ENCODE measurements at places on chromosomes 7 and 10.

GRCh38 chr10:7563368-7563767, 103.4 kb downstream of the ITIH5 start:
- DNase-seq: no peak

- DNase-seq: no peak
Observed at GRCh38 chr7:99420213-99420612, 11.4 kb downstream of the BUD31 start.

DNA sequence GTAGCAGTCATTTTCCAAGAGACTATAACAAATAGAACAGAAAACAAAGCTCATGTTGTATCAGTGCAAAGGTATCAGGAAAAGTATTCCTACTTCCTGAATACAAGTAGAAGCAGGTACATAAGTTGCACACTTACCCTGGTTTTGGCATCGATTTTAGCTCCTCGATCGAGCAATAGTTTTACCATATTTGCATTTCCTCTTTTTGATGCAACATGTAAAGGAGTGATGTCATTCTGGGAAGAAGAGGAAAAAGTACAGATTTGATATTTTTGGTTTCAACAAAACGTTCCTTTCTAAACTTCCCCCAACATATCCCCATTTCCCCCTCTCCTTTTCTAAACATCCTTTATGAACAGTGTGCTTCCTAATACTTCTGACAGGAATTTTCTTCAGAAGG, 155.1 kb downstream of the ANK3 start:
- DNase-seq: no peak

GRCh38 chr10:62631241-62631640, 173.3 kb upstream of the ADO start:
- no peak for DNase-seq

GRCh38 chr7:41758321-41758720, 55.4 kb upstream of the INHBA start:
- no peak for DNase-seq

GRCh38 chr7:1239803-1240516, 7.3 kb downstream of the UNCX start:
- no peak for DNase-seq

- no peak for DNase-seq
Observed at GRCh38 chr10:122168598-122169394, 102.3 kb upstream of the BTBD16 start.

- DNase-seq: no peak
Observed at GRCh38 chr7:66553001-66553400, 75.7 kb upstream of the KCTD7 start.

GRCh38 chr10:129472696-129473555, 5.9 kb downstream of the MGMT start:
- DNase-seq: no peak

DNA sequence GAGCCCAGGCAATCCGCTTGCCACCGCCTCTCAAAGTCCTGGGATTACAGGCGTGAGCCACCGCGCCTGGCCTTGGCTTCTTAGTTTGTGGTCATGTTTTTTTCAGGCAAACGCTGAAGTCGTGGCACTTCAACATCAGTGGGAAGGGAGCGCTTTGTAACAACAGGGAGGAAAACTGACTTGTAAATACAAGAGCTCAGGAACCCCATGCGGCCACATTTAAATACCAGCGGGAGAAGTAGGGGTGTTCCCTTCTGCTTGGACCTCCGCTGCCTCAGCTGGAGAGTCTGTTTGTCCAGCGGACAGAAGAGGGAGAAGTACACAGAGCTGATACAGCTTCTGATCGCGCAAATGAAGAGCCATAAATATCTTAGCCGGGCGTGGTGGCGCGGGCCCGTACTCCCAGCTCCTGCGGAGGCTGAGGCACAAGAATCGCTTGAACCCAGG, 108.7 kb upstream of the KMT2C start:
- DNase-seq: no peak

- peak; percentile 23 for DNase-seq
Observed at GRCh38 chr7:71843676-71844075, 568.5 kb downstream of the CALN1 start.
